Hematopoietic multipotent progenitor cell treated with erythropoietin and hydrocortisone succinate and interleukin-3 and kit ligand, for 17 days (in vitro differentiated cells): ENCODE measurements at places on chromosomes 5 and 9.

GRCh38 chr9:92612816-92613215 is 57.1 kb downstream of the IPPK start:
- DNase-seq, result no peak

DNA sequence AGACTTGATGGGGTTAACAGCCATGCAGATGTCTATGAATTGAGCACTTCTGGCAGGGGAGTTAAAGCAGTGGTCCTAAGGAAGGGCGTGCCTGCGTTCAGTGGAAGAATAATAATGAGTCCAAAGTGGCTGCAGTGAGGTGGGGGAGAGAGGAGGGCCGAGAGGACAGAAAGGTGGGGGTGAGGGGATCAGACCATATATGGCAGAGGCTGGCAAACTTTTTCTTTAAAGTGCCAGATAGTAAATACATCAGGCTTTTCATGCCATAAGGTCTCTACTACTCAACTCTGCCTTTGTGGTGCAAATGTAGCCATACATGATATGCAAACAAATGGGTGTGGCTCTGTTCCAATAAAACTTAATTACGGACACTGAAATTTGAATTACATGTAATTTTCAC is 77.1 kb downstream of the STRBP start:
- no peak for DNase-seq

DNA sequence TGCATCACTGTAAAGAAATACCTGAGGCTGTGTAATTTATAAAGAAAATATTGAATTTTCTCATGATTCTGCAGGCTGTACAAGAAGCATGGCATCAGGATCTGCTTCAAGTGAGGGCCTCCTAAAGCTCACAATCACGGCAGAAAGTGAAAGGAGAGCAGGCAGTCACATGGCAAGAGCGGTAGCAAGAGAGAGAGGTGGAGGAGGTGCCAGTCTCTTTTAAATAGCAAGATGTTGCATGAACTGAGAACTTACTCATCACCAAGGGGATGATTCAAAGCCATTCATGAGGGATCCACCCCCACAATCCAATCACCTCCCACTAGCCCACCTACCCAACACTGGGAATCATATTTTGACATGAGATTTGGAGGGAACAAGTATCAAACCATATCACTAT is 184.5 kb upstream of the PAPPA start:
- no peak for DNase-seq

- DNase-seq, result no peak
These were observed 12.2 kb downstream of the AKNA start for GRCh38 chr9:114375386-114376175.

- DNase-seq, result no peak
These were observed 195.5 kb upstream of the C9orf72 start for GRCh38 chr9:27768781-27769180.

GRCh38 chr5:54296386-54296785 is 14.0 kb downstream of the ARL15 start:
- no peak for DNase-seq

GRCh38 chr9:93345643-93346230 is 105.7 kb upstream of the FAM120A start:
- no peak for DNase-seq

DNA sequence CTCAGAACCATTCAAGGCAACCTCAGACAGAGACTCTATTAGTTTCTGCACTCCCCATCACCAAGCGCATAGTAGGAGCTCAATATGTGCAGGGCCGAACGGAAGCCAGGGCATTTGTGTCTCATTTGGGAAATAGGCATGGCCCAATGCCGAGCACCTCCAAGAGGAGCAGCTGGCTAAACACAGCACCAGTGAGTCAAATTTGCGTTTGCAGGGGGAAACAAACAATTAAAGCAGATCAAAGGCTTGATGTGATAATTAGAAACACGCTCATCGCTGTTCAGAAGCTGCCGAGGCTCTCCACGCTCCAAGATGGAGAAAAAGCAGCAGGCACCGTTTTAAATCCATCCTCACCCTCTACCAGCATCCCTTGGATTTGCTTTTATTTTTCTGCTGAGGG is 225.3 kb downstream of the AGTPBP1 start:
- DNase-seq, result no peak

DNA sequence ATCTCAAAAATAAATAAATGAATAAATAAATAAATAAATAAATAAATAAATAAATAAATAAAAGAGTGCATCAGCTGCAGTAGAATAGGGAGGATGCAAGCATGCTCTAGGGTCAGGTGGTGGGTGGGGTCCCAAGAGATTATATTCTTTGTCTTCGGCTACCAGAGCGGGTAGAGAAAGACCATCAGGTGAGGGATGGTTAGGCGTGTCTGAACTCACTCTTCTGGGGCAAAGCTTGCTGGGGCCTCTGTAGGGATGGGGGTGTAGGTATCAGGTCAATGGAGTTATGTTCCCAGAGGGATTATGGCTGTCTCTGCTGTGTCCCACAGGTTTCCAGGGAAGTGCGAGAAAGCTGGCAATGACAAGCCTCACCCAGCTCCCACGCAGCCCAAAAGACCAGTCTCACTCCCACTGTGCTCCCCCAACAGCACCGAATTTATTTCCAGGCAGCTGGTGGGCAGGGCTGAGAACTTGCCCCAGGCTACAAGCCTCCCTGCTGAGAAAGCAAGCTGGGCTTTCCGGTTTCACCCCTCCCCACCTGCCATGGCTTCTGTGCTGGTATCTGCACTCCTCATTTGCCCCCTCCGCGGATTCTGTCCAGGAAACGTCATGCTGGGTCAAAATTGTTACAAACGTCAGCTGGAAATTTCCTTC is 180.8 kb downstream of the LURAP1L start:
- DNase-seq, result no peak

DNA sequence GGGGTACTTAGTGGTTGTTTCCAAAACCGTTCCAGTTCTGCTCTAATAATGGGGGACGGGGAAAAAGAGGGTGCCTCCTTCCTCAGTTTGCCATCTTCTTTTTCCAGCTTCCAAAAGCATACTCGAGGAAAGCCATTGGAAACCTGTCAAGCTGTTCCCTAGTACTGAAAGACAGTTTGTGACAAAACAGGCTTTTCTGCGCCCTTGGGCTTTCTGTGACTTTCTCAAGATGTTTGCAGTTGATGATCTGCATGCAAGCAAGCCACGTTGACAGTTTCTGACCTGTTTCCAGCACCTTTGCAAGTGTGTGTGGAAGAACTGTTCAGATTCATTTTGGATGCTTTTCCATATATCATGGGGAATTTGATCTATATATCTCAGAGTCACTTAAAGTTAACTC is 26.7 kb upstream of the PALM2AKAP2 start:
- no peak for DNase-seq

DNA sequence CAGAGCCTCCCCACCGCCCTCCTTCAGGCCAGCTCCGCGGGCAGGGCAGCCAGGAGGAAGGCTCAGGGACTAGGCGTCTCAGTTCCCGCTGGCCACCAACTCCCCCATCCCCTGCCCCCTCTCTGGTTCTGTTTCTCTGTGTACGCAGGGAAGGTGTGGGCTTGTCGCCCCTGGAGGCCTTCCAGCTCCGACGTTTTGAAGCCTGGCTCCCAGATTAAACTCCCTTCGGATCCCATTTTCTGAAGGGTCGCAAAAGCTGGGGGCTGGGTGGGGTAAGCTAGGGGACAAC is 346 bp downstream of the ATOX1 start:
- no peak for DNase-seq

DNA sequence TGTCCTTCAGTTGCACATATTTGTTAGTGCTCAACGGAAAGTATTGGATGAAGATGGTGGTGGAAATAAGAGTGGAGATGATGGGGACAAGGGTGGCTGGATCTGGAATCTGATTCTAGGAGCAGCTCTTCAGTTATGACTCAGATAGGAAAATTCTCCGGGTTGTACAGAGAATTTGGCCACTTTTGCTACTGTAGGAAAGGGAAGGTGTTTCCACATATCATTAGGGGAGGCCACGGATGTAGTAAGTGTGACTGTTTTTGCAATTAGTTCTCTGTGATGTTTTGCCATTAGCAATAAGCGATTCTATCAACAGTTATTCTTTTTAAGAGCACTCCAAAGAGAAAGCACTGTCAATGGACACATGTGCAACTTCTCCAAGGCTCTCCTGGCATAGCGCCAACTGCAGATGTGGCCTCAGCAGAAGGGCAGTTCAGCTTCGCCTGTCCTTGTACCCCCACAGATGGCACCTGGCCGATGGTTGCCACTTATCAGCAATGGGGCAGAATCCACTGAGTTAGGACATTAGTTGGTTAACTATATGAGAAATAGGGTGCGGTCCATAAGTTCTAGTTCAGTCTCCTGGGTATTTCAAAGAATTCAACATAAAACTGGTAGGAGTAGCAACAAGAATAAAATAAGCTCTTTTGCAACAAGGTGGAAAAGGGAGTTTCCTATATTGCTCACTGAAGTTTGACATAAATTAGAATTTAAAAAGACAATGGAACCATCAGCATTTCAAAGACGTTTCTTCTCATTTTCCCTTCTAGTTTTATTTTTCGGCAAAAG is 96.3 kb downstream of the ARSB start:
- peak; percentile 16 for DNase-seq

DNA sequence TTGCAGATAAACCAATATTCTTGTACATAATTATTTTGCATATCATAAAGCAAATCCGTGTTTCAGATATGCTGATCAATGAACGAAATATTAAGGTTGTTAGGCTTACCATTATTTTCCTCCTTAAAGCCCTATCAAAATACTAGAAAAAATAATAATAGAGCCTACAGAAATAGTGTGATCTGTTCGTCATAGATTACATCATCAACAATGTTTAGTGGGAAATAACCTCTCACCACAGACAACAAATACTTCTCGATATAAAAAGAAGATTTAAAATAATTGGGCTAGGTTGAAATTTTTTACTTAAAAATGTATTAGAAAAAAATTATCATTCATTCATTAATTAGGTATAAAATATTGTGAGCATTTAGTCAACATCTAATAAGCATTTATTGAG is 71.0 kb upstream of the ADCY2 start:
- DNase-seq, result no peak

- DNase-seq, result no peak
These were observed 169.3 kb downstream of the INSYN2B start for GRCh38 chr5:169811023-169811422.

GRCh38 chr5:87966213-87966612 is 302.4 kb downstream of the TMEM161B start:
- DNase-seq, result no peak

- no peak for DNase-seq
These were observed 173.1 kb upstream of the SLC12A2 start for GRCh38 chr5:127910307-127910956.

- no peak for DNase-seq
These were observed 4.6 kb upstream of the TRAF2 start for GRCh38 chr9:136881691-136882108.

DNA sequence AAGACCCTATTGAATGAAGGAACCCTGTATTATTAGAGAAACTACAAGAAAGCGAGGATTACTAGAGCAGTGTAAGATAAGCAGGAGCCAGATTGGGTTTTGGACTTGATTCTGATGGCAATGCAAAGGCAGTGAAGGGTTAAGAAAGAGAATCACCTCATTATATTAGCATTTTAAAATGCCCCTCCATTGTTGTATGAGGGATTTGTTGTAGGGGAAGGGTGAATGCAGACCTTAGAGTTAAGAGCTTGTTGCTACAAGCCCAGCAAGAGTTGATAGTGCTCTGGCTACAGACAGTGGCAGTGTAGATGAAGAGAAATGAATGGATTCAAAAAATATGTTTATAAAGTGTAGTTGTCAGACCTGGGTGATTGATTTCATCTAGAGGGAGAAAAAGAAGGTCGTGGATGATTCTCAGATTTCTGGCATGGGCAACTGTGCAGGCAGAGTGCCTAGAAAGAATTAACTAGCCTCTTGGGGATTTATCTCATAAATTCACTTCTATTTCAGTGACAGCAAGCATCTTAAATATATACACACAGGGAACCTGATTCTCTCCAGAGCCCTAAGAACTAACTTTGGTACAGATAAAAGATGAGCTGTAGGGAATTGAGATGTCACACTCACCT is 344.8 kb downstream of the ARRDC3 start:
- DNase-seq, result no peak

GRCh38 chr5:91065496-91065895 is 317.6 kb downstream of the ARRDC3 start:
- DNase-seq, result no peak

DNA sequence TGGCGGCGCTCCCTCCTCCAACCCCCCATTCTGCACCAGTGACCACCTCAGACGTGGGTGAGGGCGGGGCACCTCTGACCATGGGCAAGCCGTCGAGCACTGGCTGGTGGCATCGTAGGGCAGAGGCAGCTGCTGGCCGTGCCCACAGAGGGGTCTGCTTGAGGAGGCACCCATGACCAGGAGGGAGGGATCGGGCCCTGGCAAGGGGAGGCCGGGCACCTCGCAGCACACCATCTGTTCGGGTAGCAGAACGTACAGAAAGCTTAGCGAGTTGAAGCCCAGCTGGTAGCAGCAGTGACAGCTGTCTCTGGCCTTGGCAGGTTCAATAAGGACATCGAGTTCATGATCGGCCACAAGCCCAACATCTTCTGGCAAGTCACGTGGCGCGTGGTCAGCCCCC is 4.3 kb upstream of the SLC6A18 start:
- no peak for DNase-seq

DNA sequence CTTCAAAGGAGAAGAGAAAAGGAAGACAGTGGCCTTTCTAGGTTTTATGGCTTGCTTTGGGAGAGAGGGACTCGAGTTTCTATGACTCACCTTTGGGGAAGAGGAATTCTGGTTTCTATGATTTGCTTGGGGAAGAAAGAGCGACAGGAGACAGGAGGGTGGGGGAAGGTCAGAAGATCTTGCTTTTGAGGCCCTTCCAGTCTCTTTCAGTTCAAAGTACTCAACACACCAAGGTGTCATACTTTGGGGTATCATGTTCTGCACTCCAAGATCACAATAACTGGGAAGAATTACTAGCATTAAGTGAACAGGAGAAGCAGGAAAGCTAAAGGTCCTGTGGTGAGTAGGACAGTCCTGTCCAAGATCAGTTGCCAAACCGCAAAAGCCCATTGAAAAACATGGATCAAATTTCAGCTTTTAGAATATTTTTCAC is 324.5 kb downstream of the ARHGEF28 start:
- no peak for DNase-seq

GRCh38 chr9:129895376-129896268 is 60.4 kb downstream of the USP20 start:
- DNase-seq, result no peak

- DNase-seq, result no peak
These were observed 67.0 kb downstream of the PTTG1 start for GRCh38 chr5:160488394-160489325.

GRCh38 chr5:52922384-52922783 is 66.8 kb upstream of the ITGA2 start:
- DNase-seq, result no peak

- no peak for DNase-seq
These were observed 204.9 kb downstream of the GABBR2 start for GRCh38 chr9:98503867-98504266.

GRCh38 chr5:103674739-103675138 is 112.2 kb upstream of the NUDT12 start:
- no peak for DNase-seq

- DNase-seq, result no peak
These were observed 21.8 kb downstream of the IRX4 start for GRCh38 chr5:1860949-1861348.

DNA sequence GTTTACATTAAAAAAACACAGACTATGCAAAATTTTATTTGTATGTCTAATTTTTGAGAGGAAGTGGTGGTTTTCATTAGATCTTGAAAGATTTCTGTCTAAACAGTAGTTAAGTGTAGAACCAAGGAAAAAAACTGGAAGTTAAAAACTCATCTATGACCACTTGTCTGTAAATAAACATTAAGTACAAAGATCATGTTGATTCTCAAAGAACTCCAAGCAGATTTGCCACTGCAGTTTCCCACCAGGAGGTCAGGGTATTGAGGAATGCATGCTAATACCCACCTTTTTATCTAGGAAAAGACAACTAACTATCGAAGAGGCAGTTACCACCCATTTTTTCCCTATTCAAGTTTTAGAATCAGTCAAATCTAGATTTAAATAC is 1.9 kb downstream of the STOM start:
- peak; percentile 75 for DNase-seq
